ENCODE measurements at places on chromosomes 7 and 10.
A peak's percentile ranks its signal among the peaks of the same experiment; 100 is the strongest.

DNA sequence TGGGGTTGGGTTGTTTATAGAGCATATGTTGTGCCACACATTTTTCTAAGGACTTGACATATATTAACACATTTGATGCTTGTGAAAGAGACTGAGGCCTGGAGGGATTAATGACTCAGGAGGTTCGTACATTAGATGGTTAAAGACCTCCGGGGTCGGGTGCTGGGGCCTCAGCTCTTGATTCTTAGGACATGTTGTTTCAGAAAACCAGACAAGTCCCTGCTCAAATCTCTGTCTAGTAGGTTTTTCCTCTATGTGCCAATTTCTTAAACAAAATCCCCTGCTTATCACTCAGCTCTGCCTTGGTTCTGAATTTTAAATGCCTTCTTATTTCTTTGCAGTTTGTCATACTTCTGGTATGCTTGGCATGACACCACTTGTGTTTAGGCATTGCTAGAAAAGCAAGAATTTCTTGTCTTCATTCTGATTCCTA lies 5.8 kb downstream of the UPP1 start:
- DNase-seq: no peak

- DNase-seq: no peak
These were observed 22.3 kb downstream of the GIMAP5 start for GRCh38 chr7:150759479-150759878.

GRCh38 chr10:126011995-126012394 lies 115.6 kb downstream of the FANK1 start:
- no peak for DNase-seq

DNA sequence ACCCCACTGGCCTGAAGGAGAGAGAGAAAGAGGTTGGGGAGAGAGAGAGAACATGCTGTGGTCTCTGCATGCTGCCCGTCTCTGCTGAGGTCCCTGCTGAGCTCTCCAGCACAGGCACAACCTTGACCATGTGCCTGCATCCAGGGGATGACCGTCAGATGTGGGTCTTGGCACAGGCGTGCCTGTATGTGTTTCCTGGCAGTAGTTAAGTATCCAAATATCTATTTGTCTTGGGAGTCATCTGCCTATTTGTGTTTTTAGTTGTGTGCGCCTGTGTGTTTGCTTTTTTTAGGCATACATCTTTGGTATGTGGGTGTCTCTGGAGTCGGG lies 1.9 kb upstream of the UNC5B start:
- DNase-seq: peak; percentile 30

DNA sequence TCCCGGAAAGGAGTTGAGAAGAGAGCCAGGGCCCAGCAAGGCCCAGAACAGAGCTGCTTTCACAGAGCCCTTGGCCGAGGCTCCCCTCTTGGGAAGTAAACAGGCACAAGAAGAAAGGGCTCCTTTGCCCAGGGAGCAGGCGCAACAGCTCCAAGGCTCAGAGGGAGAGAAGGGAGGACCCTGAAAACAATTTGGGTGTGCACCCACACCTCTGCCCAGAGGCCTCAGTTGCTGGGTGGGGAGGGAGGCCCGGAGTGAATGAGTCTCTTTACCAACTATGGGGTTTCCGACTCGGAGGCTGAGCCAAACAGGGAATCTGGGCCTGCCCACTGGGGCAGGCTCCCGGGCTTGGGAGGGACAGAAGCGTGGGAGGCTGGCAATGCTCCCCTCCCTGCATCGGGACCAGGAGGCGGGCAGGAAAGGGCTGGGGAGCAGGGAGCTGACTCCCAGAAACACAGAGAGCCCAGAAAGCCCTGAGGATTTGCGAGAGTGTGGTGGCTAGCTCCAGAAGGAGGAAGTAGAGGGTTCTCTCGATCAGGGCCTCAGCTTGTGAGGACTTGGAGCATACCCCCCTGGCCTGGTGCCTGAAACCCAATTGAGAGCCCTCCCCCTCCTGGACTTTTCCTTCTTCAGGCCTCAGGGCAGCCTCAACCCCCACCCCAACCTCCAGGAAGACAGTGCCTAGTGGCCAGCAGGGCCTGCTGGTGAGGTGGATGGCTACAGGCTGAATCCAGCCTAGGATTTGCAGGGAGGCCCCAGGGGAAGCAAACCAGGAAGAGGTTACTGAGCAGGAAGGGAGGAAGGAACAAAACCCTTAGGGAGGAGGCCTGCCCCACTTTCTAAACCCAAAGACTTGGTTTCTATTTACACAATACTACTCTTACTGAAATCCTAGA lies 6.2 kb downstream of the C10orf105 start:
- peak; percentile 93 for DNase-seq

DNA sequence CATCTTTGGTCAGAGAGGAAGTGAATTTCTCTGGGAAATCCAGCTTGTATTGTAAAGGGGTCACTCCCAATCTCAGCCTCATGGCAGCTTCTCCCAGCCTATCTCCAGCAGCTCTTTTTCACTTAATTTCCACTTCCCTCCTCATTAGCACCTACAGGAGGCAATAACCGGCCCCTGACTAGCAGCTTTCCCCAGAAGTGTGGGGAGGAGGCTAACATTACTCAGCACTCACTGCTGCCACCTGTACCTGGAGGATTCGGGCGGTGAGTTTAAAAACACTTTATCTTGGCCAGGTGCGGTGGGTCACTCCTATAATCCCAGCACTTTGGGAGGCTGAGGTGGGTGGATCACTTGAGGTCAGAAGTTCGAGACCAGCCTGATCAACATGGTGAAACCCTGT lies 3.8 kb downstream of the NODAL start:
- DNase-seq: no peak

GRCh38 chr7:74407958-74408357 lies 45.7 kb upstream of the GTF2IRD1 start:
- DNase-seq: no peak

- DNase-seq: no peak
These were observed 111.8 kb upstream of the ZNF32 start for GRCh38 chr10:43760514-43760913.

DNA sequence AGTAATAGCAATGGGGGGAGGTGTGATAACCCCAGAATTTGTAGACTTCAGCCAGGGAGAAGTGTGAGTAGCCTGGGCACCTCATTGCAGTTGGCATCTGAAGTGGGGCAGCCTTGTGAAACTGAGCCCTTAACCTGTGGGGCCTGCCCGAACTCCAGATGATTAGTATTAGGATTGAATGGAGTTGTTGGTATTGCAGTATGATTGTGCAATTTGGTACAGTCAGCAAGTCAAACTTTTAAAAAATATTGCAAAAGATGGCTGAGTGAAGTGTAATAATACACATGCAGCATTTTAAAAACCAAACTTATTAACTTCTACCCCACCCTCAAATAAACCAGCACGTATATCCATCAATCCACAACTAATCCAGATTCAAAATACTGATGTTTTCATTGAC lies 9.3 kb downstream of the RBM33 start:
- no peak for DNase-seq
